ENCODE measurements at places on chromosomes 16 and 17. TPM values are rescaled to one million over a fixed set of nuclear protein-coding genes. Genes with fewer than 3 reads are reported as not detected.

The EVI2A gene
- 1.4 TPM for total RNA-seq

The NLRC3 gene
- 4.4 TPM for total RNA-seq

The SLC39A11 gene
- 39.9 TPM for total RNA-seq

The KRTAP4-8 gene
- not detected for total RNA-seq

The SPN gene
- total RNA-seq, result 2.5 TPM

The HBA2 gene
- not detected for total RNA-seq

DNA sequence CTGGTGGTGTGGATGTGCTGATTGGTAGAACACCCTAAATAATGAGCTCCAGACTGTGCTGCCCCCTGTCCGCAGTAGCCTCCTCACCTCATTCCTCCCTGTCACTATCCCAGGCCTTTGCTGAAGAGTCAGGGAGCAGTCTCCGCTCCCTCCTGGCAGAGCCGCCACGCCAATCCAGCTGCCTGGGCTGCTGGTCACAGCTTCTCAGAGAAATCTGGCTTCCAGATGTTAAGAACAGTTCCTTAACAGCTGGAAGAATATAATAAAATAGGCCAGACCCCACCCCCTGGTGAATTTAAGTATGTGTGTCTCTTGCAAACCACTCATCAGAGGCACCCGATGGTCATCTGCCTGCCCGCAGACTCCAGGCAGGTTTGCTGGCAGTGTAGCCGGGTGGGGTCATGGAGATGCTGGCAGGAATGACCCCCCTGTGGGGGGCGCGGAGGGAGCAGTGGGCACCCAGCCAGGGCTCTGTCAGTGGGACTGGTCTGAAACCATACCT is 161.0 kb downstream of the CCDC182 start:
- DNase-seq, result no peak

GRCh38 chr17:76262732-76263344 is 2.3 kb upstream of the UBALD2 start:
- peak; percentile 60 for DNase-seq

- DNase-seq, result no peak
These were observed 58.2 kb downstream of the PRKCB start for GRCh38 chr16:23893986-23894385.

DNA sequence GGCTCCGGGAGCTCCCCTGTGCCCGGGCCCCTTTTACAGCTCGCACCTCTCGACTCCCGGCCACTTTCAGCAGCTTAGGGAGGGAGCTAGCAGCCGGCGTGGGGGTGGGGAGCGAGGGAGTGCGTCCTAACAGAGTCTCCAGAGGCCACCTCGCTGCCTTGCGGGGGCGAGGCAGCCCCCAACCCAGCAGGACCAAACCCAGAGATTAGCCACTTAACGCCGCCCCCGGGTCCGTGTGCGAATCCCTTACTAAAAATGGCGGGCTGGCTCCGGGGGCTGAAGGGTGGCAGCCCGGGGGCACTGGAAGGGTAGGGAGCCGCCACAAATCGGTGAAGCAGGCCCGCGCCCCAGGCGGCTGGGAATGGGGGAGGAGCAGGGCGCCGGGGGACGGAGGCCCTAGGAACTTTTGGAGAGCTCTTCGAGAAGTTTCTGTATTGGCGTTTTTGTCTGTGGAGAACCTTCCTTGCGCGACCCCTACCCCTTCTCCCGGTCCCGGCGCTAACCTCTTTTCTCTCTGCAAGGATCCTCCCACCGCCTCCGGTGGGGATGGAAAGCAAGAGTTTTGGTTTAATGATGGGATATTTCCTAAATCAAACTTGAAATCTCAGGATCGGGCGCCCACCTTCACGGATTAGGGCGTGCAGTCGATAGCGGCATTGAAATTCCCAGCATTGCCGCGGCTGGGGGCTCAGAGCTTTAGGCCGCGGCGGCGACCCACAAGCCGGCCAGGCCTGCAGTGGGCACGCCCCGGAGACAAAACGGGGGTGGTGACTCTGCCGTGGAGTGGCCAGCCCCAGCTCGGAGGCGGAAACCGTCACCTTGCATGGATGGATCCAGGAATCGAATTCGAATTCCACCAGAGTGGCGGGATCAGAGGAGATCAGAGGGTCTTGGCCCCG is 793 bp upstream of the IRX3 start:
- no peak for DNase-seq

DNA sequence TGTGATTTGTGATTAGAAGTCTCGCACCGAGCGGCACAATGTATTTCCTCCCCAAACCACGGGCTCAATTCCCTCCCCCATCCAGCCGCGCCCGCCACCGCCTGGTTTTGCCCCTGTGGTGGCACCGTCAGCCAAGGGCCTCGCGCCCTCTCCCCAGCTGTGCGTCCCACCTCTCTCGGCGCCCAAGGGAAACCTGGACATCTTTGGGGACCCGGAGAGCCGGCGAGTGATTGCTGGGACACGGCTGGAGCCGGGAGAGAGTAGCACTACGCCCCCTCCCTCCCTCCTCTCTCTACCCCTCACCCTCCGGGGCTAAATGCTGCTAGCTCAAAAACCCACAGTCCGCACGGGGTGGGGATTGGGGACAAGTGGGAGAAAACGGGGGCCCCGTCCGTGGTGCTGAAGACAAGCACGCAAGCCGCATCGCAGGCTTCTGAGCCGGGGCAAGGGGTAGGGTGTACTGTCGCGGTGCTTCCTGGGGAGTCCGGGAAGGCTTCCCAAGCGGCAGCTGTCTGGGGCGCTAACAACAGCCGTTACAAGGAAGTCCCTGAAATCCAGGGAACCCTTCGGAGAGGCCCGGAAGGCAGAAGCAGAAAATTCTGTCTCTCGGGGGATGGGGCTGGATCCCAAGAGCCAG is 1.4 kb downstream of the CBLN1 start:
- DNase-seq, result no peak

DNA sequence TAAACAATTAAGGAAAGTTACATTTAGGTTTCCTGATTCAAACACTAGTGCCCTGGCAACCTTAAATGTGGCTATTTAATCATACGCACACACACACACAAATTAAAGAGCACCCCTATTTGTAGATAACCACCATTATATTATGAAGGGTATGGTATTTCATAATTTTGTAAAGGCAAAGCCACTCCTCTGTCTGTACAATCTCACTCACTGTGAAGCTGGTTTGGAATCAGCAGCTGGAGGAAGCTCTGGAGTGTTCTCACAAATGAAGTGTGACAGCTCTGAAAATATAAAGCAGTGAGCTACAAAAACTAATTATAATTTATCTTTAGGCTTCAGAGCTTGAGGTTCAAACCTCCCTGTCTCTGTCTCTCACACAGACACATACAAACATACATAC is 57.9 kb upstream of the KCNJ16 start:
- DNase-seq, result no peak

GRCh38 chr17:44522883-44523671 is 19.9 kb upstream of the GPATCH8 start:
- DNase-seq, result peak; percentile 72

DNA sequence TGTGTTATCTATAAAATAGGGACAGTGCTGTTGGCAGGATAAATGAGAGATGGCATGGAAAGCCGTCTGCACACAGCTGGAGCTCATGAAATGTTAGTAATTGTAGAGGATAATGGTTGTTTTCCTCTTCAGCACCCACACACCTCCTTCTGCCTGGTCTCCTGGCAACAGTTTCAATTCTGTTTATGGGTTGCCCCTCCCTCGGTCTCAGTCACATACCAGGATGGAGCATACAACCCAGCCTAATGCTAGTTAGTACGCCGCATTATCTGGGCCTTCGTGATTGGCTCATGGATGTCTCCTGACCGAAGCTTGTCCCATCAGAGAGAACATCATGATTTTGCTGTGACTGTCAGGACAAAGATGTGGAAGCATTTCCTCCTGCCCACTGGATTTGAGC is 126.2 kb upstream of the WSCD1 start:
- no peak for DNase-seq

DNA sequence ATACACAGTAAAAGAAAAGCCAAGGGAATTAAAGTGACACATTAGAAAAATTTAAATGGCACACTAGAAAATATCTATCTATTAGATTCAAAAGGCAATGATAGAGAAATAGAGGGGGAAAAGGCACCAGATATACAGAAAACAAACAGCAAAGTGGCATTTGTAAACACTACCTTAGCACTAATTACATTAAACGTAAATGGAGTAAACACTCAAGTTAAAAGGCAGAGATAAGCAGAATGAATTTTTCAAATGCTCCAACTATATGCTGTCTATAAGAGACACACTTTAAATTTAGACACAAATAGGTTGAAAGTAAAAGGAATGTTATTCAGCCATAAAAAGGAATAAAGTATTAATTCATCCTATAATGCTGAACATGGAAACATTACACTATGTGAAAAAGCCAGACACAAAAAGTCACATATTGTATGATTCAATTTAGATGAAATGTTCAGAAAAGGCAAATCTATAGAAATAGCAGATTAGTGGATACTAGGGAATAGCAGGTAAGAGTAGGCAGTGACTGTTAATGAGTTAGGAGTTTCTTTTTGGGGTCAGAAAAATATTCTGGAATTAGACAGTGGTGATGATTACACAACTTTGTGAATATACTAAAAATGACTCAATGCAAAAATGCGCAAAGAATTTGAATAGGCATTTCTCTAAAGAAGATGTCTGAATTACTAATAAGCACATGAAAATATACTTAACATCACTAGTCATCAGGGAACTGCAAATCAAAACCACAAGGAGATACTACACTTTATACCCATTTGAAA is 92.4 kb downstream of the BRIP1 start:
- DNase-seq, result no peak

GRCh38 chr17:37664214-37664613 is 21.0 kb upstream of the DDX52 start:
- DNase-seq, result no peak

DNA sequence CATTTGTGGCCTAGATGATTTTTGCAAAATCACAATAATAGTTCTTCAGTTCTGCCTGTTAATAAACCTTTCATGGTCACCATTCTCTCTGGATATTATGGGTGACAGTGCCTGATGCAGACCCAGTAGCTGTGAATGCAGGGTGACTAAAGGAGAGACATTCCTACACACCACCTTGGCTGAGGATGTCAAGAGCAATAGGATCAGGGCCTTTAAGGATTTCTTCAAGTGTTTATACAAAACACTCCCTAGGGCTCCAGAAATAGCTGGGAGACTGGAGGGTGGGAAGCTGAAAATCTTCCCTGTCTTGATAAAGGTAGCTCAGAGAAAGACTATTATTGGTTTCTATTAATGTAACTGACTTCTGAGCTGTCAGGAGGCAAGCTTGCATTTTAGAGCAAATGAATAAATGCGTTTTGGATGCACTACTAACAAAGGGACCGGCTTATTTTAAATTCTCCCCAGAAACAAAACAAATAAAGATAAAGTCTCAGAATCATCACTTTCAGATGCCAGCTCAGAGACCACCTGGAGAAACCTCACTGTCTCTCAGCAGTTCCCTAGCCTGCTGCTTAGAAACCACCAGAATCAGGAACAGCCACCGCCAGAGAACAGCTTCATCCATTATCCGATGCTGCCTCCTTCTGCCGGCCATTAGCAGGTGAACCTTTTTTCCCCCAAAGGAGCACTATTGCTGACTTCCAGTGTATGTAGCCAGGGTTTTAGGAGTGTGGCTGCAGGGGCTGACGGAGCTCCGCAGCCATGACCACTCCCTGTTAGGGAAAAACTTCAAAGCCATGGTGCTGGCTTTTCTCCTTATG is 171.4 kb upstream of the DYNLRB2 start:
- no peak for DNase-seq

DNA sequence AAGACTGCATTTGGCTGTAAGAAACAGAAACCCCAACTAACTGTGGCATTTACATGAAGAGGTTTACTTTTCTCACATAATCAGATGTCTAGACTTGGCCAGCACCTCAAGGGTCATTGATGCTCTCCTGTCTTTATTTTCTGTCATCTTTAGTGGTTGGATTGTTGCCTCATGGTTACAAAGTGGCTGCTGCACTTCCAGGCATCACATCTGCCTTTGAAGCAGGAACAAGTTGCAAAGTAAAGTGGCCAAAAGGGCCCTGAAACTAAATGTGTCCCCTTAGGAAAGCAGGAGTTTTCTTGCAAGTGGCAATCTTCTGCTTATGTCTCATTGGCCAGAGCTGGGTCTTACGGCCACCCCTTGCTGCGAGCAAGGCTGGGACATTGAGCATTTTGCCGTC is 26.5 kb upstream of the STH start:
- DNase-seq, result no peak

GRCh38 chr17:15309793-15310192 is 31.6 kb downstream of the TEKT3 start:
- no peak for DNase-seq

- DNase-seq, result no peak
These were observed 138.0 kb upstream of the WSB1 start for GRCh38 chr17:27155866-27156265.

GRCh38 chr17:38334480-38335364 is 9.0 kb downstream of the GPR179 start:
- no peak for DNase-seq
